Stimulated activated CD8-positive, alpha-beta memory T cell treated with anti-CD3 and anti-CD28 coated beads, Interleukin-2, amount 100 ng/mL, for 1 hour (primary cell): ENCODE measurements at places on chromosomes 5 and 9.

GRCh38 chr5:138726848-138727247, 26.4 kb upstream of the CTNNA1 start:
- DNase-seq: no peak

- no peak for DNase-seq
These were observed 219.5 kb downstream of the PRR16 start for GRCh38 chr5:120683580-120683979.

DNA sequence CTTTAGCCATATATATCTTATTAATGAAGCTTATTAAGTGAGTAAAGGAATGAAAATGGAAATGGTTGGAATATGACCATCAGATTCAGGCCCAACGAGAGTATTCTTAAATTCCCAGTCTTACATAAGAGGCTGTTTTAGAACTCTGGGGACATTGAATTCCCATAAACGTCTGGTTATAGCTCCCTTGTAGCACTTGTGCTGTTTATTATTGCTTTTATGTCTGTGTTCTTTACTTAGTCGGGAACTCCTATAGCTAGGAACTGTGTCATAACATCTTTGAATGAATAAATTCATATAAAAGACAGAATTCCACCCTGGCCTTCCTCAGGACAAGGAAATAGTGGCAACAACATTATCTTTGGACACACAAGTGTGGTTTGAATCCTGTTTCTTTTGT, 58.4 kb downstream of the SH3GL2 start:
- DNase-seq: no peak

DNA sequence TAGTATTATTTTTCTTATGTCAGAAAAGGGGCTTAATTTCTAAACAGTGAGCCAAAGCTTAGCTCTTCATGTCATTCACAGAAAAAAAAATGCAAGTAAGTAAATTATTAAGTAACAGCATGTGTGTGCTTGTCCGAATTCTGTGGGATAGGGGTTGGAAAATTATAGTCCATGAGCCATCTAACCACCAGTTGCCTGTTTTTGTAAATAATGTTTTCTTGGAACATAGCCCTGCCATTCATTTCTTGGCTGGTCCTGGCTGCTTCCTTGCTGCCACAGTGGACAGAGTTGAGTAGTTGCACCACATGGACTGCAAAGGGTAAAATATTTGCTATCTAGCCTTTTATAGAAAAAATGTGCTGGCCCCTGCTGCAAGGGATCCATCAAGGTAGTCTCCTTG, 513.7 kb upstream of the WWC1 start:
- DNase-seq: no peak

- no peak for DNase-seq
These were observed 24.5 kb downstream of the ADAMTS12 start for GRCh38 chr5:33867241-33867640.

- DNase-seq: no peak
These were observed 2.0 kb downstream of the CXXC5 start for GRCh38 chr5:139650031-139650688.

GRCh38 chr9:93126151-93126781, 7.8 kb downstream of the NINJ1 start:
- no peak for DNase-seq

GRCh38 chr5:179731791-179732411, 721 bp upstream of the MAML1 start:
- no peak for DNase-seq

GRCh38 chr5:93607367-93608258, 24.6 kb downstream of the NR2F1 start:
- no peak for DNase-seq

DNA sequence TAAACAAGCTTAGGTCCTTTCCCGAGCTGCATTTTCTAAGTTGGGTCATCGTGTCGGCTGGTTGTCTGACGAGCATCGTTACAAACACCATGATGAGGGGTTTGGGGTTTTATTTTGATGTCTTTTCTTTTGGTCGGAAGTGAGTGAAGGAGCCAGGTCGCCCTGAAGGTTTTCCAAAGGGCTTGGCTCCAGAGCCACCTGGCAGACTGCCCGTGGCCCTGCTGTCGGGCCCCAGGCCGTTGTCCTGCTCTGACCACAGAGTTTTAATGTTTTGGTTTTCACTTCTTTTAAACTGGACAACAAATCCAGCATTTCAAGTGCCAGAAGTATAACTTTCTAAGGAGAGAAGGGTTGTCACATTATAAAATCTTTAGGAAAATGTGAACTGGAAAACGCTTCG, 42.3 kb downstream of the TENT4A start:
- DNase-seq: no peak

DNA sequence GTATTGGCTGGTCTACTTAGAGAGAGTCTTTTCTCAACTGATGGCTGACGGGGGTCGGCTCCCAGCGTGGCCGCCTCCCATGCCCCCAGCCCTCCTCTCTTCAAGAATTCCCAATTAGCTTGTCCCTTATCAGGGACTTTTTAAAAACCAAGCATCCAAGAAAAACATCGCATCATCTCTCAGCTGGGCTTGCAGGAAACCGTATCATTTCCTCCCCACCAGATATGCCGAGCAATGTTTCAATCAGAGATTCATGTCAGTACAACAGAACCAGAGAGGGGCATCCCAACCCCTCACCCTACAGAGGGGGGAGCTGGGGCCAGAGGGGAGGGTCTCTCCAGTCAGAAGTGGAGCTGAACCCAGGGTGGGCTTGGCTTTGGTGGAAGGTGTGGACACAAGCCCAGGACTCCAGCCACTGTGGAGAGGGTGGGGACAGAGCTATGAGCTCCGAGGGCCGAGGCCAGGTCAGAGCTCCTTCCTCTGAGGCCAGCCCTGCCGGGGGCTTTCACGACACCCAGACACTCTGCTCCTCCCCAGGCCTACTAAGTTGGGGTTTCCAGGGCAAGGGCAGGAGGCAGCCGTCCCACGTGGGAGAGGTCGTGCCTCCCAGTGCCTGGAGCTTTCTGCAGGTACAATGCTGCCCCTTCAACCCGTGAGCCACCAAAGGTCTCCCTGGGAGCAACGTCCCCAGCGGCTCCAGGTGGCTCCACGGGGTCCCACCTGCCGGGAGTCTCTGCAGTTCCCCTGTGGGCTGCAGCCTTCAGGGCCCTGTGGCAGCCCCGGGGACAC, 39.0 kb upstream of the TMEM250 start:
- no peak for DNase-seq

DNA sequence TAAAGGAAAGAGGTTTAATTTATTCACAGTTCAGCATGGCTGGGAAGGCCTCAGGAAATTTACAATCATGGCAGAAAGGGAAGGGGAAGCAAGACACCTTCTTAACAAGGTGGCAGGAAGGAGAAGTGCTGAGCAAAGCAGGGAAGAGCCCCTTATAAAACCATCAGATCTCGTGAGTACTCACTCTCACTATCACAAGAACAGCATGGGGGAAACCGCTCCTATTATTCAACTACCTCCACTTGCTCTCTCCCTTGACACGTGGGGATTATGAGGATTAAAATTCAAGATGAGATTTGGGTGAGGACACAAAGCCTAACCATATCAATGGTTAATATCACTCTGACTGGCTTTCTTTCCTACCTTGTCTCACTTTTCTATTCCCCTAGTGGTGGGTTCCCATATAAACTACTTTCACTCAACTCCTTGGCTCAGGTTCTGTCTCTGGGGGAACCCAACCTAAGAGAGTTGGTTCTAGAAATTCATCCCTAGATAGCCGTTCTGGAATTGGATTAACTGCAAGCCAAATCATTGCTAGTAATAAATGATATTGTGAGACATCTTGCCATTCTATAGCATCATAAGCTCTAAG, 749.8 kb upstream of the GRAMD2B start:
- no peak for DNase-seq

- DNase-seq: no peak
These were observed 354.5 kb upstream of the IZUMO3 start for GRCh38 chr9:24900179-24900578.

GRCh38 chr9:107336718-107337360, 53.8 kb downstream of the RAD23B start:
- DNase-seq: no peak

GRCh38 chr9:131198041-131198715, 72.8 kb downstream of the NUP214 start:
- DNase-seq: no peak

- no peak for DNase-seq
These were observed 334 bp upstream of the THG1L start for GRCh38 chr5:157730900-157731271.

DNA sequence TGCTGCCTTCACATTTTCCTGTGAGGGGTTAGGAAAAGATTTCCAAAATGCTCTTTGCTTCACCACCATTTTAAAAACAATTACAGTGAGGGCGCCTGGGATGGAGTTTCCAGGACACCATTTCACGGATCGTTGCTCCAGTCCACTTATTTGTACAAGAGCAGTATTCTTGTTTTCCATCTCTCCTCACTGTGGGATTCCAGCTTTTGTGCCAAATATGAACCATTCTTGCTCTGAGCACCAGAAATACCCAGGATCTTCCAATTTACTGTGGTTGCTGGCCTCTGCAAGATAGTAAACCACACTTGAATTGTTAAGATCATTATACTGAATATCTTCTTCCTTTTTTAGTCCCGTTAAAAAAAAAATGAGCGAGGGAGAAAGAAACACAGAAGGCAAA, 899.5 kb downstream of the TLE1 start:
- DNase-seq: no peak

DNA sequence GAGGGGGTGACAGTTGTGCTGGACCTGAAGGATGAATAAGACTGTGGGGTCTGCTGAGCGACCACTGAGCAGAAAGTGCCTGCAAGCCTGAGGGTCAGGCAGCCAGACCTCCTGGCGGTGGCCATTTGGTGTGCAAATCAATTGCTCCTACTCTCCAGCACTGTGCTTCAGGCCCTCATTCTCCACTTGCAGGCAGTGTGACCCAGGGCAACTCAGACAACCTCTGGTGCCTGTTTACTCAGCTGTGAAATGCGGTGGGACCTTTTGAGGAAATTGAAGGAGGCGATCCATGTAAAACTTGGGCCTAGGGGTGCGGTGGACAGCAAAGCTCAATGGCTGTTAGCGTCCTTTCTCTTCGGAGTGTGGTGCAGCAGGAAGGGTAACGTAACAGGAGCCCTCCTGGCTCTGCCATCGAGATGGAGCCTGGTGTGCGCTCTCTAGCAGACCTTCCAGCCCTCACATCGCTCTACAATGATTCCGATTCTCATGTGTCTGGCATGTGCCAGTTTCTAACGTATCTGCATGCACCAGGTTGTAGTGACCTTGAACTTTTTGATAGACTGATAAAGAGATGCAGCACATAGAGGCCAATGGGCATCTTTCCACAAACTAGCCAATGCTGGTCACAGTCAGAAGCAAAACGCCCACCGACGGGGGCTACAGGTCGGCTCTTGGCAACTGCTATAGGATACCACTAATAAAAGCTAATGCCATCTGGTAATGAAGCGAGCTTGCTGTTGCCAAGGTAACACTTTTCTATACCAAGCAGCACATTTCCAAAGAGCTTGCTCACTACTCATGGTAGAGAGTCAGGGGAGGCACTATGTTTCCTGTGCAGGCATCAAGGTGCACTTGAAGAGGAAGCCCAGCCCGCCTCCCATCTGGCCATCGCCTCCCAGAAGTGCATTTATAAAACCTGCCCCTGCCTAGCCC, 159.7 kb upstream of the RAPGEF1 start:
- DNase-seq: no peak

- no peak for DNase-seq
These were observed 177.3 kb upstream of the ADAMTSL1 start for GRCh38 chr9:18296702-18297055.

DNA sequence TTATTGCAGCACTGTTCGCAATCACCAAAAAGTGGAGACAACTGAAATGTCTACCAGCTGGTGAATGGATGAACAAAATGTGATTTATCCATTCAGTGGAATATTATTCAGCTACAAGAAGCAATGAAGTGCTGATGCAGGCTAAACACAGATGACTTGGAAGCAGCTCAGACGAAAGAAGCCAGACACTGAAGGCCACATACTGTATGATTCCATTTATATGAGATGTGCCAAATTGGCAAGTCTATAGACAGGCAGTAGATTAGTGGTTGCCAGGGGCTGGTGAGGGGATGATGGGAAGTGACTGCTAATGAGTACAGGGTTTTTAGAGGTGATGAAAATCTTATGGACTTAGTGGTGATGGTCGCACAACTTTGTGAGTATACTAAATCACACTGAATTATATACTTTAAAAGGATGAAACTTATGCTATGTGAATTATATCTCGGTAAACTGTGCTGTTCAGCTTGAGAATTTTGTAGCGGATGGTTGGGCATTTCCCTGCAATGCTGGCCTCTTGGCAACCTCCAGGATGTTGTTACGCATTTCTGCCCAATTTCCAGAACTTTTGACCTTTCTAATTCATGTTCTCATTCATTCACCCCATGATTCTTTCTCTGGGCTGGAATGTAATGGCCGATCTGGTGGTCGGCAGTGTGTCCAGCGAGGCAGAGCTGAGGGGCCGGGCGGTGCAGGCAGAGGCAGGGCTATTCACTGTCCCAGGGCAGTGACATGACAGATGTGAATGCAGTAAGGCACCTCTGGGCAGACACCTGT, 22.0 kb upstream of the WNK2 start:
- no peak for DNase-seq

DNA sequence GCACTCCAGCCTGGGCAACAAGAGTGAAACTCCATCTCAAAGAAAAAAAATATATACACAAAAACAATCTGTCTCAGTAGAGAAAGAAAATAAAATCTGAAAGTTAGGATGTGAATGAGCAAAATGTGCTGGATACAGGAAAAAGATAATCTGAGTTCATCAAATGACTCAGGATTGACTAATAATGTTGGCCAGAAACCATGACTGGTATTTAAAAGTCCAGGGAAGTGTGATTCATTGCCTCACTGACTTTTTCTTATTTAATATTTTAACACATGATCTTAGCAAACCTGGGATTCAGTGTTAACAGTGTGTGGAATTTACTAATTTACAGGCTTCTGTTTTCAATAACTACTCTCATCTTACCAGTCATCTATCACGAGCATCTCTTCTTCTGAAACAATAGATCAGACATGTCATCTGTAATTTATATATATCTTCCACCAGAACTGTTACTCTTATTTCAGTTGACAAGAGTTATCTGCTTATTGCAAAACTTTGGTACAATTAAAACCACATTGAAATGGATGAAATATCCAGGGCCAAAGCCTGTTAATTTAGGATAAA, 256.7 kb downstream of the CDH12 start:
- no peak for DNase-seq

DNA sequence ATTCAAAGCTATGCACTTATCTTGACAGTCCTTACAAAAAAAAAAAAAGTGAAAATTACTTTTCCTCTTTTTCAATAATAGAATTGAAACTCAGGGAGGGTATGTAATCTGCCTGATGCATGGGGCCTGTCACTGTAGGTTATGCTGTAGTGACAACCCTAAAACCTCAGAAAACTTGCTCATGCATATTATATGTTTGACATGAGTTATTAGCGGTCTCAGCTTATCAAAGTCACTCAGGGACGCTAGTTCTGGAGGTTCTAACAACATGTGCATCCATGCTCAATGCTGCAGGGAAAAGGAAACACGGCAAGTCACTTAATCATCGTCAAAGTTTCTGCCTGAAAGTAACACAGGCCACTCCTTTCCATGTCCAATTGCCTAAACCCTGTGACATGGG, 78.4 kb upstream of the TMEM252 start:
- DNase-seq: no peak

DNA sequence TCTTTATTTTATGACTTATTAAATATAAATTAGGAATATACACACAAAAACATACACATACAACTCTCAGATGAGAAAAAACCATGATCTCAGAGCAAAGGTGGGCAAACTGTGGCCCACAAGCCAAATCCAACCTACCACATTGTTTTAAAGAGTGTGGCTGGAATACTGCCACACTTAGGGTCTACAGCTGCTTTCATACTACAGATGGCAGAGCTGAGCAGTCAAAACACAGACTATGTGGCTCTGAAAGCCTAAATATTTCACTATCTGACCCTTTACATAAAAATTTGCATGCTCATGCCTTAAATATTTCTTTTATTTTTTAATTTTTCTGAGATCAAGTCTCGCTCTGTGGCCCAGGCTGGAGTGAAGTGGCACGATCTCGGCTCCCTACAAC, 28.3 kb downstream of the LEAP2 start:
- no peak for DNase-seq
